AG08396 (cell line): ENCODE measurements at places on chromosomes 5 and 9.
A peak's percentile ranks its signal among the peaks of the same experiment; 100 is the strongest.

GRCh38 chr5:135724617-135725016 lies 109.8 kb upstream of the SLC25A48 start:
- DNase-seq = no peak

DNA sequence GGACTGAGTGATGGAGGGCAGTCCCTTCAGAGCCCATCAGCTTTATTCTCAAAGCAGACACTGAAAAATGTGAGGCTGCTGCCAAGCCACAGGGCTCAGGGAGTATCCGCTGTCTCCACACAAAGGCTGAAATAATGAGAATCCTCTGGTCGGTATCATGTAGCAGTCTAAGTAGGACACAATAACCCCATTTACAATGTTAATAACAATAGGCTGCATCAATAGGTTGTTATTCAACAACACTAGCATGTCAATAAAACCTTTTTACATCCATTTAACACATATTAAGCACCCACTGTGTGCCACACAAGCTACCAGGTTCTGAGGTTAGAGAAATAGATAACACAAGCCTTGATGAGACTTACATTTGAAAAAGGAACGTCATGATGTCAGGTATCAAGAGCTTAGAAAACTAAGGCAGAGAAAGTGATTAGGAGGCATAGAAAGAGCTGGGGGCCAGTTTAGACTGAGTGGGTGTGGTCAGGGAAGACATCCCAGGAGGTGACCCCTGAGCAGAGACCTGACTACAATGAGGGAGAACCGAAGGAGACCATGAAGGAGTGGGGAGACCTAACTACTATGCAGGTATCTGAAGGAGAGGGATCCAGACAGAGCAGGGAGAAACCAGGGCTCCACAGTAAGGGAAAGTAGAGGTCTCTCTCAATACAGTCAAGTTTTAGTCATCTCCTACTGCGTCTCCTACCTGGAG lies 140.1 kb upstream of the GRIA1 start:
- no peak for DNase-seq

DNA sequence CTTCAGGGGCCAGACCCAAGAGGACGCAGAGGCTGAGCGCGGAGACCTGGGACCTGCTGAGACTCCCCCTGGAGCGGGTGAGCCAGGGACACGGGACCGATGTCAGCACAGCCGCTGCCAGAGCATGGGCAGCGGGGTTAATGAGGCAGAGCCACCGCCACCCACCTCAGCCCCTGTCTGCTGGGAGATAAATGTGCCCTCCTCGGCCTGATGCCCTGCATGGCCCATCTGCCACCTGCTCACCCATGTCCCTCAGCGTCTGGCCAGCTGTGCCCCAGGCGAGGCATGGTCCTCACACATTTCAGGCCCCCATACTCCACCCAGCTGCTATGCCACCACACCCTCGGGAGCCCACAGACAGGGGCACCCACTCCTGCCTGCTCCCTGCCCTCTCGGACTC lies 14.9 kb downstream of the DNLZ start:
- no peak for DNase-seq

- peak; percentile 47 for DNase-seq
Measured at GRCh38 chr5:72760259-72760658, 56.2 kb upstream of the TNPO1 start.

GRCh38 chr5:157463621-157464518 lies 3.9 kb downstream of the NIPAL4 start:
- DNase-seq = no peak

DNA sequence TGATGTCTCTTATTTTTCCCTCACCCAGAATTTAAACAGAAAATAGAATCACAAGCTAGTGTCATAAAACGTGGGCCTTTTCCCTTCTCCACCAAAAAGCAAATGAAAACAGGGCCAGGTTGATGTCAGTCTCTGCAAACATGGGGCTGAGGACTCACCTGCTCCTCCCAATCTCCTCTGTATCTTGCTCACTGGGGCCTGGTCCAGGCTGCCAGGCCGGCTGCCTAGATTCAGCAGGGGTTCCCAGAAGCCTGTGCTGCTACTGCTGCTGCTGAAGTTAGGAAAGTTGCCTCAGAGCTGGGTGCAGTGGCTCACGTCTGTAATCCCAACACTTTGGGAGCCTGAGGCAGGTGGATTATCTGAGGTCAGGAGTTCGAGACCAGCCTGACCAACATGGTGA lies 84.3 kb downstream of the PCDH1 start:
- DNase-seq = no peak

- no peak for DNase-seq
Measured at GRCh38 chr9:35335164-35335563, 154.7 kb upstream of the RUSC2 start.

DNA sequence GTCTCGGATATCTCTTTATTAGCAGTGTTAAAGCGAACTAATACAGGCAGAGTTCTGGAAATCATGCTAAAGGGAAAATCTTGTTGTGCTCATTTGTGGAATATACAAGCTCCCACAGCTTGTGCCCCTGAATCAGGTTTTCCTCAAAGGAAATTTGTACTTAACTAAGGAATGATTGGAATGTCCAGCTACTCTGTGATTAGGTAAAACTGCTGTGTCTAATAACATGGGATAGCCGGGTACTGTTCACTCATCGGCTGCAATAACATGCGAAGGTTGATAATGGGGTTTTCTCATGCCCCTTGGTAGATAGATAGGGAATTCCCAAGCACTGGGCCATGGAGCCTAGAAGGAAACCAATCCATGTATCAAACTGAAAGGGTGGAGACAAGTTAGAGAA lies 306.7 kb downstream of the NR2F1-AS1 start:
- peak; percentile 33 for DNase-seq

GRCh38 chr9:77978086-77978781 lies 53.4 kb downstream of the GNAQ start:
- no peak for DNase-seq

- no peak for DNase-seq
Measured at GRCh38 chr5:125142458-125142857, 396.0 kb upstream of the ZNF608 start.

GRCh38 chr9:130815242-130815808 lies 19.7 kb upstream of the ABL1 start:
- DNase-seq = no peak

DNA sequence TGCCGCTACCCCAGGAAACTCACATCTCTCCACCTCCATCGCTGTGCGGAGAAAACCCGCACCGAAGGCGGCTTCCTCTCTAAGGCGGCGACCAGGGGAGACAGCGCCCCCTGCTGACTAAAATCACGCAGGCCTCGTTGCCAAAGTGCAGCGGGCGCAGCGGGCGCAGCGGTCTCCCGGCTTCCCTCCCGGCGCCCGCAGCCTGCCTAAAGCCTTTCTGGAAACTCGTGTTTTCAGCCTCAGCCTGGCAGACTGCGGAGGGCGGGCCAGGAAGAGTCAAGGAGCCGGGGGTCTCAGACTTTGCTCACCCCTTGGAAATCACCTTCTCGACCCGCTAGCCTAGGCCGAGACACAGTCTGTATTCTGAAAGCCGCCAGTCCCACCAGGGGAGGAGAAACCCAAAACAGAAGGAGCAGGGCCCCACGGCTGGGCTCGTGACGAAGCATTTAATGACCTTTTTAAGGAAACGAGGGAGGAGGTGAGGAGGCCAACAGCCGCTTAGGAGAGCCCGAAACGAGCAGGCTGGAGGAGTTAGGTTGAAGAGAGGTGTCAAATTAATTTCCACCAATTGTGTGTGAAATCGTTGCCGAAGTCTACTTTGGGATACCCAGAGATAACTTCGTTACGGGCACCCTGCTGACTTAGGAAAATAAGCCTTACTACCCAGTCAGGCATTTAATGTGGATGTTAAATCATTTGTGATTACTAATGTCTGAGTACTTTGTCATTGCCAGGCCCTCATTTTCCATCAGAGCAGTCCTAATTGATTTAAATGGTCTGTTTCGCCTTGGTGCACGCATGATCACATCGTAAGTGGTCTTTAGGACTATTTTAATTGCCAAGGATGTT lies 7.3 kb upstream of the FOXB2 start:
- DNase-seq = peak; percentile 72

DNA sequence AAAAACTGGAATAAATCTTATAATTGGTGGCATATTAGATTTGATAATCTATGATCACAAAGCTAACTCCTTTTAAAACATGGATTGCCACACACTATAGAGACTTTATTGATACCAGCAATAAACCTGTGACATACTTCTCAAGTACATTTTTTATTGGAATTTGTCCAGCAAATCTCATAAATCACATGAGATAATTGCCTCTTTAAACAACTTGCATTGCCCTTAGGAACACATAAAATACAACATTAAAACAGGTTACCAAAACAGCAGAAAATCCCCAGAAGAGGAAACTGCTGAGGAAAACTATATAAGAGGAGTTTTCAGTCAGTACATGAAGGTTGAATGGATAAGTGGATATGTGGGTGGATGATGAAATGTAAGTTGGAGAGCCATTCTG lies 124.6 kb downstream of the SNCAIP start:
- DNase-seq = no peak

DNA sequence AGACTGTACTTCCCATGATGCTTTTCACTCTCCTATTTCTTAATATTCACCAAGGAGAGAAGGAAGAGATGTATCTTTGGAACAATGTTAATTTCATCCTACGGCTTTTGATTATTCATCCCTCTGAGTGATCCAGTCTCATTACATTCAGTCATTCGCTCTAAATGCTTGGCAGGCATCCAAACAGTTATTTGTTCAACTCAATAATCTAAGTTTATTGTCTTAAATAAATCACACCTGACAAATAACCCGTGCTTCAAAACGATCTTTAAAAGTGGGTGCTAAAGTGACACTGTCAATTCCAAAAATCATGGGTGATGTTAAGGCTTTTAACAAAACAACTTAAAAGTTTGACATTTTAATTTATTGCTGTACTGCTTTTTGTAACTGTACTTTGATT lies 233.1 kb downstream of the RASEF start:
- DNase-seq = no peak

DNA sequence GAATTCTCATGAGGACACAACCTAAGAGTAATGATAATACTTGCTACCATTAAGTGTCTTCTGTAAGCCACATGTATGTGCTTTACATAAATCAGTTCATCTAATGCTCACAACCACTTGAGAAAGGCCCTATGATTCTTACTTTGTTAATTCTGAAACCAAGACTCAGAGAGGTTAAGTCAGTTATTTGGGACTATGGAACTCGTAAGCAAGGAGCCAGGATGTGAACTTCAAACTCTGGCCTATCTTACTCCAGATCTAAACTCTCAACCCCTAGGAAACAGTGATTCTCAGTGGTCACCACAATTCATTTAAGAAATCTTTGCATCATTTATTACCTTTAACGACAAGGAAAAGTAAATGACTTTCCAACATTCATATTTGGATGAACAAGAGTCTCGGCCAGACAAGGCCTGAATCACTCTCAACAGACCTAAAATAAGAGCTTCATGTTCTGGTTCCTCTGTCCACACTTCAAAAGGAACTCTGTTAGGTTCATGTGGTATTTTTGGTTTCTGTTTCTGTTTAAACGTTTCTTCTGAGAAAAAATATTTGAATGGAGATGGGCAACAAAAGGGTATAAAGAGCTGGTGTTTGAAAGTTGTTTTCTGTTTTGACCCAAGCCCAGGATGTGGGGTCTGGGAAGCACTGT lies 104.8 kb downstream of the LPAR1 start:
- DNase-seq = no peak

GRCh38 chr5:68565427-68565826 lies 349.9 kb downstream of the PIK3R1 start:
- DNase-seq = no peak

DNA sequence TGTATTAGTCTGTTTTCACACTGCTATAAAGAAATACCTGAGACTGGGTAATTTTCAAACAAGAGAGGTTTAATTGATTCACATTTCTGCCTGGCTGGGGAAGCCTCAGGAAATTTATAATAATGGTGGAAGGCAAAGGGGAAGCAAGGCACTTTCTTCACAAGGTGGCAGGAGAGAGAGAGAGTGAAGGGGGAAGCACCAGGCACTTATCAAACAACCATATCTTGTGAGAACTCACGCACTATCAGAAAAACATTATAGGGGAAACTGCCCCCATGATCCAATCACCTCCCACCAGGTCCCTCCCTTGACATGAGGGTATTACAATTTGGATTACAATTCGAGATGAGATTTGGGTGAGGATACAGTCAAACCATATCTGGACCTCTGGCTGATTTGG lies 34.7 kb downstream of the ADRB2 start:
- DNase-seq = no peak

- DNase-seq = no peak
Measured at GRCh38 chr9:98738741-98739140, 30.0 kb upstream of the GABBR2 start.

DNA sequence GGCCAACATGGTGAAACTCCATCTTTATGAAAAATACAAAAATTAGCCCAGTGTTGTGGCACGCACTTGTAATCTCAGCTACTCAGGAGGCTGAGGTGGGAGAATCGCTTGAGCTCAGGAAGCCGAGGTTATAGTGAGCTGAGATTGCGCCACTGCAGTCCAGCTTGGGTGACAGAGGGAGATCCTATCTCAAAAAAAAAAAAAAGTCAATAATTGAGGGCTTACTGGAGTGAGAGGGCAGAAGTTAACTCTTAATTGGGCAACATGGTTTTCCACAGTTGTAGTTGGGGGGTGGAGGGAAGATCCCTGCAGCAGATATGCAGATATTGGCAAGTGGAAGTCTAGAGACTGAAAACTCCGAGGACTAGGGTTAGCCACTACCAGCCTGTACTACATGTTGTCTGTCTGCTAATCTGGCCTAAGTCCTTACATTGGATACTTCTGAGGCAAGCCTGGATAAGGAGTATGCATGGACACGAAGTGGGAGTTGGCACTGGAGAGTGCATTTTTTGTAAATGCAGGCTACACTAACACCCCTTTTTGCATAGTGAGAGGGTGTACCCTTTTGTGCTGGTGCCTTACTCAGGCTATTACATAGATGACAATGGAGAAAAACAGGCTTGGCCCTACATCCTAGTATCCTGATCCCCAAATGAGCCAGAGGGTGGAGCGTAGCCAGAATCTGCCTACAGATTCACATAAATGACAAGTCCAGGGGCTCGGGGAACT lies 89.0 kb upstream of the NIPBL start:
- no peak for DNase-seq

GRCh38 chr9:34651876-34652601 lies at the start of gene IL11RA:
IL11RA (plus strand) TSS chr9:34652185; CDS start chr9:34655218, 3,033 bp downstream.
- DNase-seq = peak; percentile 91

DNA sequence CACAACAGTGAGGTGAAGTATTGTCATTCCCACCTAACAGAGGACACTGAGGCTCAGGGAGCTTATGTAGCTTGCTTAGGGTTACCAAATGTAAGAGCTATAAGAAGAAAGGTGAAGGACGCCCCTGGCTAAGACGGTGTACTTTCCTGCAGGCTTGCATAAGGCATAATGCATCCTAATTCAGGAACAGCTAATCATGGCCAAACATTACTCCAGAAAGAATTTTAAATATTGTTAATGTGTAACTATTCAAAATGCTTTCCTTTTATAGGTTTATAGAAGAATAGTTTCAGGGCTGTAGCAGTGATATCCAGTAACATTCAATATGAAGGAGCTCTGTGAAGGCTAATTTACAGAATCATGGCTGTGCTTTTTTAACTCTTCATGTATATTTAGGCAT lies 479.1 kb downstream of the BNC2 start:
- DNase-seq = no peak

DNA sequence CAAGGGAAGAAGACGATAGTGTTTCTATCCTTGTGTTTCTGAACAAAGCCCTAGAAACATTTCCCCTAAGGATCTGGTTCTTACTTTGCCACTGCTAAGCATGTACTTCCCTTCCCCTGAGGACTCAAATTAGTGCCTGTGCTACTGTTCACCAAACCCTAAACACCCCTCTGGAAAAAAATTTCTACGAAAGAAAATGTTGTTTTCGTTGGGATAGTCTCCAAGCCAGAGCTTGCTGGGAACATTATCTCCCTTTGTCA lies 294.6 kb downstream of the BNC2 start:
- no peak for DNase-seq

GRCh38 chr5:116013936-116014335 lies 18.3 kb upstream of the ARL14EPL start:
- DNase-seq = no peak
